Left ventricle myocardium inferior (tissue), 1 donor: ENCODE measurements at places on chromosomes 13 and 19. TPM values are rescaled to one million over a fixed set of nuclear protein-coding genes. Genes with fewer than 3 reads are reported as not detected.

DNA sequence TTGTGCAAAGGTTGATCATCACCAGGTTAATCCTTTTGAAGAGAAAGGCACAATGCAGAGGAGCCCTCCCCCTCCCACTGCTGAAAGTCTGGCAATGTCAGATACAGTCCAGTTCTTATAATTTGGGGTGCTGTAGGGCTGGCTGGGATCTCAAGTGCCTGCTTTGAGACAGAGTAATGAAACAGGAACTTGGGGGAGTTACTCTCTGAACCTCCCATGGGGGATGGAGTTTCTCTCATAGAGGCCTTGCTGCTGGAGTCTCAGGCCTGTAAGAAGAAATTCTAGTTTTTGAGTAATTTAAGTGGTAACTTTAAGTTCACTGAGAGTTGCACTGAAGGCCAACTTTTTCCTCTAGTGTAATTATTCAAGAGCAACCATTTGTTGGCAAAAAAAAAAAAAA is 410.5 kb downstream of the KCNRG start:
- H3K27me3 ChIP-seq, result no peaks in the 10 kb centered on the region
- H3K27ac ChIP-seq, result no peak overlapping the region
- no peaks in the 10 kb centered on the region for H3K36me3 ChIP-seq
- H3K4me1 ChIP-seq, result peaks cover 47% of the 10 kb centered on the region
- no peak for DNase-seq

GRCh38 chr19:29245215-29245614 is 32.3 kb upstream of the UQCRFS1 start:
- peaks cover 17% of the 10 kb centered on the region for H3K4me1 ChIP-seq
- H3K27ac ChIP-seq, result no peak overlapping the region
- H3K27me3 ChIP-seq, result peaks cover 64% of the 10 kb centered on the region
- H3K36me3 ChIP-seq, result no peaks in the 10 kb centered on the region

DNA sequence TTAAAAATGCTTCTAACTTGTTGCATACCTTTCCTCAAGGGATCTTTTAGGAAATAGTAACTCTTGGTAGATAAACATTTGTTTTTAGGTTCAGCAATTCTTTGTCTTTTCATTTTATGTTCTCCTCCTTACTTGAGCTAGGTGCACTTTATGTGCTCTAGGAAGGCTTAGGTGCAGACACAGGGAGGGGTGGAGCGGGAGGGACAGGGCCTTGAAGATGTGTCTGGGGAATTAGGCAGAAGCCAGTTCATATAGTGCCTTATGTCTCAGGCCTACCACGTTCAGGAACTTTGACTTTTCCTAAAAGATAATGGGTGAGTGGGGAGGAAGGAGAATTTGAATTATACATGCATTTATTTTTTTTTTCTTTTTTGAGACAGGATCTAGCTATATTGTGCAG is 37.7 kb downstream of the IRS2 start:
- H3K27me3 ChIP-seq, result peaks cover 21% of the 10 kb centered on the region
- peaks cover 14% of the 10 kb centered on the region for H3K4me1 ChIP-seq
- H3K36me3 ChIP-seq, result peaks cover 6% of the 10 kb centered on the region
- no peak overlapping the region for H3K27ac ChIP-seq
- DNase-seq, result no peak

DNA sequence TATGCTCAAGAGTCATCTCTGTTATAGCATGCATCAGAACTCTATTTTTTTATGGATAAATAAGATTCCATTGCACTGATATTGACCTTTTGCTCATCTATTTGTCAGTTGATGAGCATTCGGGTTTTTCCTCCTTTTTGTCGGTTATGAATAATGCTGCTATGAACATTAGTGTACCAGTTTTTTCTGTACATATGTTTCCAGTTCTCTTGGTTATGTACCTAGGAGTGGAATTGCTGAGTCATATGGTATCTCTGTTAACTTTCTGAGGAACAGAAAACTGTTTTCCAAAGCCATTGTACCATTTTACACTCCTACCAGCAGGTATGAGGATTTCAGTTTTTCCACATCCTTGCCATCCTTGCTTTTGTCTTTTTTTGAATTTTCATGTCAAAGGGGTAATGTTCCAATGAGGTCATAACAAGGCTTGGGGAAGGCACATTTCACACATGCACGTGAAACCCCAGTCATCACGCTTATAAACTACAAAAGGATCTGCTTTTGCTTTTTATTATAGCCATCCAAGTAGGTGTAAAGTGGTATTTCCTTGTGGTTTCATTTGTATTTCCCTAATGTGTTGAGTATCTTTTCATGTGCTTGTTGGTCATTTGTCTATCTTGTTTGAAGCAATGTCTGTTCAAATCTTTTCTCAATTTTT is 14.6 kb downstream of the KBTBD7 start:
- H3K4me1 ChIP-seq, result no peaks in the 10 kb centered on the region
- no peaks in the 10 kb centered on the region for H3K36me3 ChIP-seq
- H3K27ac ChIP-seq, result no peak overlapping the region
- no peaks in the 10 kb centered on the region for H3K27me3 ChIP-seq
- no peak for DNase-seq
- no peak overlapping the region for H3K4me3 ChIP-seq

DNA sequence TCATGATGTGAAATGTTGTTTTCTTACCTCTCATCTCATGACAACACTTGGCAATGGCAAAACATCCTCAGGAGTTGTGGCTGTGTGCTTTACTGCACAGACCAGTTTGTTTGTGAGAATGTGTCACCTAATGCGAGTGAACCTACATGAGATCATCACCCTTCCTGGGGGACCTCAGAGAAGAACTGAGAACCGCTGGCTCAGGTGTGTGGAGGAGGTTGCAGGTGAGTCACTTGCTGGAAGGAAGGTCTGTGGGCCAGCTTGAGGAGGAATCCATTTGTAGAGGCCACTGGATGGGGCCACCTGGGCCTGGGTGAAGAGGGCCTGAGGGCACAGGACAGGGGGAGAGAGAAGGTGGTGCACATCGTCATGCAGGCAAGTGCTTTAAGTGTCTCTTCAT is 3.0 kb upstream of the CEACAM1 start:
- no peaks in the 10 kb centered on the region for H3K27me3 ChIP-seq
- H3K4me1 ChIP-seq, result peaks cover 18% of the 10 kb centered on the region
- H3K4me3 ChIP-seq, result no peak overlapping the region
- DNase-seq, result no peak

GRCh38 chr19:19955208-19955607 is 54.5 kb downstream of the ZNF93 start:
- peaks cover 9% of the 10 kb centered on the region for H3K27me3 ChIP-seq
- no peak for DNase-seq
- H3K36me3 ChIP-seq, result no peaks in the 10 kb centered on the region
- no peaks in the 10 kb centered on the region for H3K4me1 ChIP-seq
- no peak overlapping the region for H3K27ac ChIP-seq

DNA sequence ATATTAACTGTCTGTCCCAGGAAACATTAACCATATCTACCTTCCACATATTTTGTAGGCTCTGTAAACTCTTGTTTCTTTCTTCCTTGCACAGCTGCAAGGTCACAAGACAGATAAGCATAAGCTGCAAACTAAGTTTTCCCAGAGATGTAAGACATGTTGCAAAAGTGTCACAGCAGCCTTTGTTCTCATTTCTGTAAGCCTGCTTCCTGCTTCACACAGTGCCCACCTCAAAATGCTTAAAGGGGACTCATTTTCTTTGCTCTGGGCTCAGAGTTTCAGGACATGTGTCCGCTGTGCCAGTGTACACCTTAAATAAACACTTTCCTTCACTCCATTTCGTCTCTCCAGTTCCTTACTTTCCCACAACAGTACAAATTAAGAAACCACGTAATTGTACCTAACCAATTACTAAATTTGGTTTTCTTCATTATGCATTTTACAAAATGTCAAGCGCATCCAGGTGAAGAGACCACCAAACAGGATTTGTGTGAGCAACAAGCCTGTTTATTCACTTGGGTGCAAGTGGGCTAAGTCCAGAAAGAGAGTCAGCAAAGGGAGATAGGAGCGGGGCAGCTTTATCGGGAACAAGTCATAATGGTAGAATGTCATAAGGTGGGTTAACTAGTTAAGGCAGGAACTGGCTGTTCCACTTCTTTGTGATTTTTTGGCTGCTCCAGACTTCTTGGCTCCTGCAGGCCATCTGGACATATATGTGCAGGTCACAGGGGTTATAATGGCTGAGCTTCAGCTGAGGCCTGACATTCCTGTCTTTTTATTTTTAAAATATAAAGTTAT is 12.7 kb upstream of the ZNF431 start:
- H3K27ac ChIP-seq, result no peak overlapping the region
- no peaks in the 10 kb centered on the region for H3K27me3 ChIP-seq
- H3K36me3 ChIP-seq, result no peaks in the 10 kb centered on the region
- peaks cover 5% of the 10 kb centered on the region for H3K4me1 ChIP-seq

DNA sequence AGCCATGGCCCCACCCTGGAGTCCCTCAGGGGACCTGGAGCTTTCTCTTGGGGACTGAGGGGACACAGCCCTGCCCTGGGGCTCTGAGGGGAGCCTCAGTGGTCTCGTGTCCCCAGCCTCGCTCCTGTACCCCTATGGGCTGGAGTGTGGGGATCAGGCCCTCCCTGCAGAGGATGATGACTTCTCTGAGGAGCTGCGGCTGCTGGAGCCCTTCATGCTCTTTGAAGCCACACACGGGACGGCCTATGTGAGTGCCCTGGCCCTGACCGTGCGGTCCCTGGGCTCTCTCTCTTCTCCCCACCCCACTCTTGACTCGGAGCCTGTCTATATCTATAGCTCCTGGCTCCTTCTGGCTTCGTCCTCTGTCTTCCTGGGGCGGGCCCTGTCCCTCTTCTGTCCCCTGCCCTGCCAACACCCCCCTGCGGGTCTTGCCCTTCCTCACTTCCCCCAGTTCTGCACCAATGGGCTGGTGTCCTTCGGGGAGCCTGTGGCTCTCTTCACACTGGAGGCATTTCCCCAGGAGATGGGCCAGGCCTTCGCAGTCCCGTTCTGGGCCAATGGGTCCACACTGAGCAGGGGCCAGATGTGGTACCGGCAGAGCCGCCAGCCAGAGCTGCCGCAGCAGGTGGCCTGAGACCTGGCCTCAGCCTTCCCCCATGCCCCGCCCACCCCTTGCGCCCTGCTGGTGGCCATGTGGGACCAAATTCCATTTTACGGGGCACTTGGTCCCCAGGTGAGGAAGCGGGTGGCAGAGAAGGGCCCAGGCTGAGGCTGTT is 33.1 kb downstream of the HPN start:
- no peak overlapping the region for H3K4me3 ChIP-seq
- no peaks in the 10 kb centered on the region for H3K36me3 ChIP-seq
- no peak overlapping the region for H3K27ac ChIP-seq
- no peaks in the 10 kb centered on the region for H3K4me1 ChIP-seq
- H3K27me3 ChIP-seq, result peaks cover 5% of the 10 kb centered on the region

GRCh38 chr13:43489233-43489632 is 297.5 kb downstream of the ENOX1 start:
- H3K4me3 ChIP-seq, result no peak overlapping the region
- H3K36me3 ChIP-seq, result no peaks in the 10 kb centered on the region
- no peaks in the 10 kb centered on the region for H3K27me3 ChIP-seq
- no peak overlapping the region for H3K27ac ChIP-seq
- DNase-seq, result peak; percentile 18
- peaks cover 6% of the 10 kb centered on the region for H3K4me1 ChIP-seq

DNA sequence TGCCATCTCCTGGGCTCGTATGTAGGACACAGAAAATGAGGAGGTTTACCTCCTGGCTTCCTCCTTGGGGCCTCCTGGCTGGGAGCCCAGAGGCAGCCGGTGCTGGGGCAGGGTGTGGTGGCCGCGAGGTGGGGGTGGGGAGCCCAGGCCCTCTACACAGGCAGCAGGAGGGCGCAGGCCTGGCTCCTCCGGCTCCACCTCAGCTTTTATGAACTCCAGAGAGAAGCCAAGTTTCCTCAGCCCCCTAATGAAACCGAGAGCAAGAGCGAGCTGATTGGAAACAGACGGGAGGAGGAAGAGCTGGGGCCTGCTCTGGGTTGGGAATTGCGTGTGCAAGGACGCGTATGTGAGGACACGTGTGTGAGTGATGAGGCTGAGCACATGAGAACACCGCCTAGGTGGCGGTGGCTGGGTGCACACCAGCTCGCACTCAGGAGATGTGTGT is 23.1 kb downstream of the LYL1 start:
- no peak for DNase-seq
- H3K36me3 ChIP-seq, result peaks cover 28% of the 10 kb centered on the region
- peaks cover 80% of the 10 kb centered on the region for H3K4me1 ChIP-seq
- peak overlapping the region; percentile 86 for H3K27ac ChIP-seq
- H3K27me3 ChIP-seq, result no peaks in the 10 kb centered on the region

DNA sequence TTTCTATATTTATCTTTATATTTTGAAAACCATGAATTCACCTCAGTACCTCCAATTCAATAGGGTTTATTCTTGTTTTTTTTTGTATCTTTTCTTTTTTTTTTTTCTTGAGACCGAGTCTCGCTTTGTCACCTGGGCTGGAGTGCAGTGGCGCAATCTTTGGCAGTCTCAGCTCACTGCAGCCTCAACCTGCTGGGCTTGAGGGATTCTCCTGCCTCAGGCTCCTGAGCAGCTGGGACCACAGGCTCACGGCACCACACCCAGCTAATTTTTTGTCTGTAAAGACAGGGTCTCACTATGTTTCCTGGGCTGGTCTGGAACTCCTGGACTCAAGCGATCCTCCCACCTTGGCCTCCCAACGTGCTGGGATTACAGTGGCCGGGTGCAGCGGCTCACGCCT is 23.1 kb upstream of the EVI5L start:
- no peak overlapping the region for H3K4me3 ChIP-seq
- H3K36me3 ChIP-seq, result no peaks in the 10 kb centered on the region
- no peaks in the 10 kb centered on the region for H3K4me1 ChIP-seq
- no peak overlapping the region for H3K27ac ChIP-seq
- H3K27me3 ChIP-seq, result peaks cover 67% of the 10 kb centered on the region

GRCh38 chr13:58085819-58086218 is 454.3 kb downstream of the PCDH17 start:
- no peak for DNase-seq
- no peaks in the 10 kb centered on the region for H3K36me3 ChIP-seq
- no peaks in the 10 kb centered on the region for H3K4me1 ChIP-seq
- H3K27me3 ChIP-seq, result no peaks in the 10 kb centered on the region
- H3K27ac ChIP-seq, result no peak overlapping the region
- H3K4me3 ChIP-seq, result no peak overlapping the region

- no peak overlapping the region for H3K27ac ChIP-seq
- no peaks in the 10 kb centered on the region for H3K27me3 ChIP-seq
- peaks cover 12% of the 10 kb centered on the region for H3K4me1 ChIP-seq
- no peak for DNase-seq
- H3K36me3 ChIP-seq, result peaks cover 8% of the 10 kb centered on the region
Observed at GRCh38 chr13:20495087-20496023, 30.3 kb downstream of the CRYL1 start.

GRCh38 chr13:40315416-40316064 is 350.9 kb downstream of the FOXO1 start:
- no peak for DNase-seq
- peaks cover 27% of the 10 kb centered on the region for H3K4me1 ChIP-seq
- no peaks in the 10 kb centered on the region for H3K36me3 ChIP-seq

- peaks cover 70% of the 10 kb centered on the region for H3K4me1 ChIP-seq
- H3K27ac ChIP-seq, result no peak overlapping the region
- peak overlapping the region; percentile 75 for H3K4me3 ChIP-seq
- no peaks in the 10 kb centered on the region for H3K36me3 ChIP-seq
- H3K27me3 ChIP-seq, result peaks cover 87% of the 10 kb centered on the region
Observed at GRCh38 chr19:1467490-1468273, 11.3 kb downstream of the C19orf25 start.

The CCDC8 gene
- total RNA-seq, result 30.8 TPM

The LIM2 gene
- total RNA-seq, result not detected

The TLE6 gene
- total RNA-seq, result 1.3 TPM

The COMP gene
- total RNA-seq, result 1.2 TPM

The SLC10A2 gene
- not detected for total RNA-seq

The SLC25A42 gene
- total RNA-seq, result 27.2 TPM

The CC2D1A gene
- total RNA-seq, result 20.1 TPM

The CASP14 gene
- total RNA-seq, result not detected
